ENCODE measurements at places on chromosomes 1 and 21. TPM values are rescaled to one million over a fixed set of nuclear protein-coding genes. Genes with fewer than 3 reads are reported as not detected.

DNA sequence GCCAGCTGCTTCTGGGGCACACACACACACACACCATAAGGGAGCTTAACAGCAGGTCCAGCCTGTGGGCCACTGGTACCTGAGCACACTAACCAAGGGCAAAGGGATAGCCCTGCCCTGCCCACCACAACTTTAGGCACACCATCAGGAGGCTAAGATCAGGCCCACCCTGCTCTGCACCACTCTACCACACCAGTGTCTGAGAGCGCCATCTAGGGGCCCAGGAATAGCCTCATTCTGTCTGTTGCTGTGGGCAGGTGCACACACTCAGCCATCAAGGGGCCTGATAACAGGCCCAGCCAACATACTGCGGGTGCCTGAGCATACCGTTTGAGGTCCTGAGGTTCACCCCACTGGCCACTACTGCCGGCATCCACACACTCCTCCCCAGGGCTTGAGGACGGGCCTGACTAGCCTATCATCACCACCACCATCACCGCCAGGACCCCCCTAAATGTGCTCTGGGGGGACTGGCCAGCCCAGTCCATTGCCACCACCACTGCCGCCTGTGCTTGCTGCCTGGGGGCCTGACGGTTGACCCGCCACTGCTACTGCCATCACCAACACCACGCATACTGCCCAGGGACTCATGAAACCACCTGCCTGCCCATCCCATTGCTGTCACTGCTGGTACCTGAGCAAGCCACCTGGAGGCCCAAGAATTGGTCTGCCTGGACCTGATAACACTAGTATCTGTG, 31.3 kb downstream of the NSL1 start:
- H3K4me1 ChIP-seq: peaks cover 39% of the 10 kb centered on the region
- no peak overlapping the region for H3K4me3 ChIP-seq
- no peak overlapping the region for H3K27ac ChIP-seq
- H3K36me3 ChIP-seq: peaks cover 34% of the 10 kb centered on the region

- peak overlapping the region; percentile 13 for H3K4me3 ChIP-seq
- peaks cover 13% of the 10 kb centered on the region for H3K36me3 ChIP-seq
- peak overlapping the region; percentile 42 for H3K27ac ChIP-seq
- H3K4me1 ChIP-seq: peaks cover 11% of the 10 kb centered on the region
Observed at GRCh38 chr21:25967181-25967900, 203.2 kb downstream of the APP start.

GRCh38 chr21:35646606-35647005, 413.7 kb downstream of the SETD4 start:
- H3K4me1 ChIP-seq: no peaks in the 10 kb centered on the region
- no peak for DNase-seq
- H3K27ac ChIP-seq: no peak overlapping the region
- no peaks in the 10 kb centered on the region for H3K36me3 ChIP-seq
- peaks cover 26% of the 10 kb centered on the region for H3K27me3 ChIP-seq
- H3K4me3 ChIP-seq: no peak overlapping the region

GRCh38 chr1:206898089-206898914, 1.1 kb downstream of the IL24 start:
- H3K4me3 ChIP-seq: no peak overlapping the region
- H3K27me3 ChIP-seq: no peaks in the 10 kb centered on the region
- H3K27ac ChIP-seq: peak overlapping the region; percentile 88
- no peaks in the 10 kb centered on the region for H3K36me3 ChIP-seq

- H3K4me3 ChIP-seq: peak overlapping the region; percentile 92
- peaks cover 20% of the 10 kb centered on the region for H3K4me1 ChIP-seq
- H3K27ac ChIP-seq: peak overlapping the region; percentile 91
- H3K27me3 ChIP-seq: no peaks in the 10 kb centered on the region
Observed at GRCh38 chr1:193104502-193104906, 710 bp downstream of the GLRX2 start.

Gene MFAP2
- total RNA-seq: not detected

Gene TNFRSF4
- 0.44 TPM for total RNA-seq

Gene ZNF695
- total RNA-seq: not detected

Gene TMPRSS15
- total RNA-seq: not detected

Data from naive thymus-derived CD8-positive, alpha-beta T cell (primary cell).